ENCODE measurements at places on chromosomes 11 and 22.

DNA sequence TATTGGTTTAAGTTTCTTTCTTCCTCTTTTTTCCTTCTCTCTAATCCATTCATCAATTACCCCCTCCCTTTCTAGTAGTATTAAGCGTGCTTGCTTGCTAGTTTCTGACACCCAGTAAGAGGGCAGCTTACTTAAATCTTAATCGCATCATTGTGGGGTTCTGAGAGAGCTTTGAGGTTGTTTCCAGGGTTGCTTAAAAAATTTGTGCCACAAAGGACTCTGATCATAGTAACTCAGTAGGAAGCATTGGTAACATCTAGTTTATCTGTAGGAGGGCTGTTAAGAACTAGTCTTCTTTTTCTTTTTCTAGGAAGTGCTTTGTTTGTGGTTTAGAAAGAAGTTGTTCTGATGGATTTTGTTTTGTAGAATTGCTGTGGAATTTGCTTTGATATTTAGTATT lies 45.3 kb downstream of the TMEM135 start:
- DNase-seq: no peak

DNA sequence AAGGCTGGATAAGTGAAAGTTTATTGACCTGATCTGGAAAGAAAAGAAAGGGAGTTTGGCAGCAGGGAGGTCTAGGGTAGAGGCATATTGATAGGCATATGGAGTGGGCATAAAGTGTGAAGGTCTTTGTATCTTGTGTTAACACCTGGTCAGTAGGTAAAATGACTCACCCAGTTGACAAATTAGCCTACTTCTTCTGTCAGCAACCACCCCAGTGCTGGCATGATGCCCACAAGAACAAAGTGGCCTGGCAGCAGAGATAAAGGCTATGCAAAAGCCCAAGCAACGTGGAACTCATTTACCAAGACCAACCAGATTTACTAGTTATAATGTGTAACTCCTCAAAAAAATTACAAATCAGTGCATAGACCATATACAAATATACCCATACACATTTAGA lies 4.9 kb downstream of the OR10A3 start:
- DNase-seq: peak; percentile 82

GRCh38 chr11:11743216-11743615 lies 98.6 kb upstream of the USP47 start:
- DNase-seq: no peak

GRCh38 chr11:120828847-120829246 lies 195.1 kb upstream of the TBCEL start:
- no peak for DNase-seq

GRCh38 chr11:579830-580601 lies 3.7 kb downstream of the PHRF1 start:
- DNase-seq: no peak

GRCh38 chr11:119906376-119906775 lies 177.4 kb upstream of the NECTIN1 start:
- DNase-seq: no peak

Data from PC-9 (cell line).